ENCODE measurements at places on chromosomes 6 and 20.

DNA sequence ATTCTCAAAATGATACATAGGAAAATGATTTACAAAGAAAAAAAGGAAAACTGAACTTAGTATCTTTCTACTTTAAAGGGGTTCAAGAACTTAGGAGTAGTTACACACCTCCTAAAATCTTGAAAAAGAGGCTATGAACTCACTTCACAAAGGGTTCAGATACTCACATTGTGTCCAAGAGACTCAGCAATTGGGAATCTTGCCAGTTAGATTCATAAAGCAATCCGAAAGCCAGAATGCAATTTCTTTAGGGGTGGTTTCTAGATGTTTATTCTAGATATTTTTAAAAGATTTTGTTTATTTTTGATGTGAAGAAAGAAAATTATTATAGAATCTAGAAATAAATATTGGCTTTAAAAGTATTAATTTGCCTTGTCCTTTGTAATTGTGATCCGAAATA, 1.7 kb upstream of the MYB start:
- DNase-seq: no peak

- no peak for DNase-seq
These were observed 66.5 kb downstream of the ADTRP start for GRCh38 chr6:11711984-11712711.

DNA sequence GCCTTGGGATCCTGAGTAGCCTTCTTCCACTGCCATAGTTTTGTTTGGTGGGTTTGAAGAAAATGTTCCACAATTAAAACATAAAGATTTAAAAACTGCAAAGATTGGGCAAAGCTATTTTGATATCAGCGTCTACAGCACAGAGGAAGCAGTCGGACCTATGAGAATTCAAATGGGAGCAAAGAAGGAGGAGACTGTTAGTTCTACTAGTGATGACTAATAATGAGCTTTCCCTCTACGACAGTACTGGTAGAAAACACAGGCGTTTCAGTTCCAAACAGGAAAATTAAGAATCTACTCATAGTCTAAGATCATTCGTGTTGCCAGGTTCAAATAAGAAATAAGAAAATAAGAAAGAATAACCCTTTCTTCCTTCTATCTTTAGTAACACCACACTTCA, 121.2 kb downstream of the INSM1 start:
- no peak for DNase-seq

DNA sequence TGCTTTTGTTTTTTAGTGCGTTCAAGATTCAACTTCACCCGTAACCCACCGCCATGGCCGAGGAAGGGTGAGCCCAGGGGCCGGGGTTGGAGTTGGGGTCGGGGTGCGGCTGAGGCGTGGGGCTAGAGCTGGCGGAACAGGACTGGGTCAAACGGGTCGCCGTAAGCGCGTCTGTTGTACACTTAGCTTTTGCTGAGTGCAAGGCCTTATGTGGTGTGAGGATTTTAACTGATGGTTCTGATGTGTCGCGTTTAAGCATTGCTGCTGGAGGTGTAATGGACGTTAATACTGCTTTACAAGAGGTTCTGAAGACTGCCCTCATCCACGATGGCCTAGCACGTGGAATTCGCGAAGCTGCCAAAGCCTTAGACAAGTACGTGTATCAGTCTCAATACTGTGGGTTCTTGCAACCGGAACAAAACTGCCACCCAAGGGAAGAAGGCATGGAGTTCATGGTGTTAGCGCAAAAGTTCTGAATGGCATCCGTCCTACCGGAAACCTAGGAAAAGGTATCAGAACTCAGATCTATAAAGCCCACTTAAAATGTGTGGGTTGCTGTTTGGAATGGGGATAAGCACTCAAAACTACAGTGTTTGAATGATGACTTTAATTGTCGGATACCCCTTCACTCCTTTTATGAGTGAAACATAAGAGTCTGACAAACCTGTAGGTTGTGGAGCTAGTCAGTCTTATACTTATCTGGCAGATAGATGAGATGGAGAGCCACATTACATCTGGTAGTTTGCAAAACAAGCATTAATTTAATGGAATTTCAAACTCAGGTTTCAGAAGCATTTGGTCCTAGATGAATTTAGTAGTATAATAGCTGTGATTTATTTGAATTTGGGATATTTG, 574 bp downstream of the RPS12 start:
- DNase-seq: no peak

DNA sequence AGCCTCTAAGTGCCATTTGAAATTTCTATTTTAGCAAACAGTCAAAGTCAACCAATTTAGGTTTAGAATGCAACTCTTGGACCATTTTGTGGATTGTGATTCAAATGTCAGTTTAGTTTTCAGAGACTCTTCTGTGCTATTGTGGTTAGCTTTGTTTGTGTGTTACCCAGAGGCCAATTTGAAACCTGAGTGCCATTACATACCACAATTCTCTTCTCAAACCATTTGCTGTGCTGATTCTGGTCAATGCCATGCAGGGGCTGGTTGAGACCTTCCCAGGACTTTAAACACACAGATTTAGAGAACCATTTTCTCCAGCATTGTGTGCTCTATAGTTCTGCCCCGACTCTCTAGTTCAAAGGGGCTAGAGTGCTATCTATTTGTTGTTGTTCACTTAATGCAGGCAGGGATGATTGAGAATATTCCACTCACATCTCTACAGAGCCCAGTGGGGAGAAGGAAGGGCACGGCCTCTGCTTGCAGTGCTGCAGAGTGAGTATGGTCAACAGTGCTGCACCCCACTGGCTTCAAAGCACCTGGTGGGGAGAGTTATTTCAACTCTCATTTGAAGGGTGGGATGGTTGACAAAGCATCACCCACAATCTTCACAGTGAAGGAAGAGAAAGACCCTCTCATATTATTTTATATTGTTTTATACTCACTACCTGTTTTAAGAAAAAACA, 738.2 kb downstream of the COL12A1 start:
- DNase-seq: no peak

DNA sequence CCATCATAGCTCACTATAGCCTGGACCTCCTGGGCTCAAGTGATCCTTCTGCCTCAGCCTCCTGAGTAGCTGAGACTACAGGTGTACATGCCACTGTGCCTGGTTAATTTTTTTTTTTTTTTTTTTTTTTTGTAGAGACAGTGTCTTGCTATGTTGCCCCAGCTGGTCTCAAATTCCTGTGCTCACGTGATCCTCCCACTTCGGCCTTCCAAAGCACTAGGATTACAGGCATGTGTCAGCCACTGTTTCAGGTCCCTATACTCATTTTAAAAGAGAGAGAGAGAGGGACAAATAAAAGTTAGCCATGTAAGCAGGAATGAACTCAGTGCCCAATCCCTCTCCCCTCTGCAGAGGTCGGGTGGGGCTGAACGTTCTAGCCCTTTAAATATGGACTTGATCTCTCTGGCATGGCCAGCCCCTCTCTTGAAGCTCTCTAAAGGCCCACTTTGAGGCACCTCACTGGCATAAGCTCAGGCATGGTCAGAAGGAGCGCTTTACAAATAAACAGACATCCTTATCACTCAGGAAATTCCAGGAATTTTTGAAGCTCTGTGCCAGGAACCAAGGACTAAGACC, 9.0 kb upstream of the SERPINB1 start:
- no peak for DNase-seq

- no peak for DNase-seq
These were observed 46.9 kb upstream of the DTNBP1 start for GRCh38 chr6:15709651-15710269.

GRCh38 chr6:161139766-161140553, 133.9 kb downstream of the AGPAT4 start:
- DNase-seq: no peak

DNA sequence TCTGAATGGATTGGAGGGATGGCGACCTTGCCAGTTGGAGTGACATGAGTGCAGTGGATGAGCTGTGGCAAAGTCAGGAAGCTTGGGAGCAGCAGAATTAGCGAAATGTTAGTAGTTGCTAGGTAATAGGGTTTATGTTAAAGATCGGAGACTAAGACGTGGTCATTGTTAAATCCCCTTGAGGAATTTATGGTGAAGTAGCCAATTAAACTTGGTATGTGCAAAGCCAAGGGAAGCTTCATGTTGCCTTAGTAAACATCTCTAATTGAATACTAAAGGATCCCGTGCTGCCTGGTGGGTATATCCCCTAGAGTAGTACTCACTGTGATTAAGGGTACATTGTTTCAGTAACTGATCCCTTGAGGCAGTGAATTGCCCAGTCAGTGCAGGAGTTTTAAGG, 106.0 kb downstream of the PRIM2 start:
- no peak for DNase-seq

DNA sequence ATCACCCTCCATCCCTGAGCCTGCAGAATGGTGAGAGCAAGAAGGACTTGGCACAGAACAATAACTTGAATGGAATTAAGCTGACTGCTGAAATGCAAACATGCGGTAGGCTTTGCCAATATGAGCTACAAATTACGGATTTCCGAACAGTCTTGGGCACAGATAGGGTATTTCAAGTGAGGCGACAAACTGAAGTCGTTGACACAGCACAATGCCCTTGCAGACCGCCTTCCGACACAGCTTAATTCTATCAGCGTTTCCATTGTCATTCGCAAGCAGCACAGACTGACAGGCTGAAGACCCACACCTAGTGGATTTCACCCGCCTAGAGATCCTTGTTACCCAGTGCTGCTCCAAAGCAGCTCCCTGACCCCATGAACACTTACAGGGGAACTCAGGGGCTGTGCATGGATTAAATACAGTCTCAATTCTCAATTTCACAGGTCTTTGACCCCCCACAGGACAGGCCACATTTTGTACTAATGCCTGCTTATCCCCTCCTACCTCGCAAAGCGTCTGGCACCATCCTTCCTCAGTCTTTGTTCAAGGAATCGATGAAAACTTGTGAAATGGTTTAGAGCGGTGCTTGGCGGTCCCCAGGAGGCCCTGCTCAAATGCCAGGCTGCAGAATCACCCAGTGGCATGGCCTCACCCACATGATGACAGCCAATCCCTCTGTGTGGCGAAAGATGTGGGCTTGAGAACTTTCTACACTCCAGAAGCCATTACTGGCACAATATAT, 34.6 kb downstream of the RAMACL start:
- DNase-seq: no peak

- no peak for DNase-seq
These were observed 113.9 kb downstream of the GMPR start for GRCh38 chr6:16352258-16352635.

DNA sequence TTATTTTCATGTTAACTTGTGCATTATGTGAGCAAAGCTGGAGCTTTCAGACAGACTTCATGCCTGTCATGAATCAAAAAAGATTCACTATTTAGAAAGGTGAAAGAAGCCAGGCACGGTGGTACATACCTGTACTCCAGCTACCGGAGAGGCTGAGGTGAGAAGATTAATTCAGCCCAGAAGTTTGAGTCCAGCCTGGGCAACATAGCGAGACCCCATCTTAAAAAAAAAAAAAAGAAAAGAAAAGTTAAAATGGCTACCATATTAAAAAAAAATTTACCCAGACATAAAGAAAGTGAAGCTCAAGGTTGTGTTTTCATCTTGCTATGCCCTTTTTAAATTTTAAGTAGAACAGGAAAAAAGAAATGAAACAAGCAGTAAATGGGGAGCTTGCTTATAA, 889 bp downstream of the CASS4 start:
- DNase-seq: no peak

DNA sequence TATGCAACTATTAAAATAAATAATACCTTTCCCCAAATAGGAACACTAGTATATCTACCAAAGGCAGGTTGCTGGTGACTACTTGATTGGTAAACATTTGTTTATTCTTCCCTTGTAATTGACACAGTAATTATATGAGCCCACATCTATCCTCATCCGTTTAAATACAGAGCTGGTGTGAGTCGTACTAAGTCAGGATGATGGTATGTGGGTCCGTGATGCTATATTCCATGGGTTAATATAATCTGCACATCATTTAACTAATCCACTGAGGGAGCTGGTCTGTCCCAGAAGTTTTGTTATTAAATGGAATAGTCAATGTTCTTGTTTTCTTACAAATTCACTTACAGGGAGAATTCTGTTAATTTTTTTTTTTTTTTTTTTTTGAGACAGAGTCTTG, 164.0 kb upstream of the AGPAT4 start:
- DNase-seq: peak; percentile 16

DNA sequence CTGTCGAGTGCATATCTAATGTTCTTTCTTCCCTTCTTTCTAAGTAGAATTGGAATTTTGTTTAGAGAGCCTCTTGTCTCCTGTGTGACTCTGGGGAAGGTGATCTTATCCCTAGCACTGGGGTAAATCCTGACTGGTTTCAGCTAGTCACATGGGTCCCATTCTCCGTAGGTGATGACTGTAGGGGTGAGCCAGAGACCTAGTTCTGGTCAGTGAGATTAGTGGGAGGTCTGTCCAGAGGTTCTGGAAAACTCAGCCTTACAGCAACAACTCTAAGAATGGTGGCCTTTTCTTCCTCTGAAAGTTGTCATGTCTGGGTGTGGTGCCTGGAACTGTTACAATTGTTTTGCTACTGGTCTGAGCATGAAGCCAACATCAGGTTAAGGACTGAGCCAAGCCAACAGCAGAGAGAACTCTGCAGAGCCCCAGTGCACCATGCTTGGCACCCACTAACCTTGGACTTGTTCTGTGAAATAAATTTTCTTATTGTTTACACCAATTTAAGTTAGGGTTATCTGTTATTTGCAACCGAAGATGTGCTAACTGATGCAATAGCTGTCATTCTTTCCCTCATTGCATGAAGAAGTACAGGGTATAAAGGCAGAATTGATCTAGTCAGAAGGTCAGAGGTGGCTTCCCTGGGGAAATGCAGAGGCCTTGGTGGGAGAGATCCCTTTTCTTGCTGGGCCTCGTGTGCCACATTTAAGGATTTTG, 56.8 kb upstream of the TULP4 start:
- no peak for DNase-seq

- no peak for DNase-seq
These were observed 105.5 kb upstream of the BACH2 start for GRCh38 chr6:90401933-90402830.

- DNase-seq: no peak
These were observed 160.8 kb downstream of the C6orf58 start for GRCh38 chr6:127737768-127738167.

DNA sequence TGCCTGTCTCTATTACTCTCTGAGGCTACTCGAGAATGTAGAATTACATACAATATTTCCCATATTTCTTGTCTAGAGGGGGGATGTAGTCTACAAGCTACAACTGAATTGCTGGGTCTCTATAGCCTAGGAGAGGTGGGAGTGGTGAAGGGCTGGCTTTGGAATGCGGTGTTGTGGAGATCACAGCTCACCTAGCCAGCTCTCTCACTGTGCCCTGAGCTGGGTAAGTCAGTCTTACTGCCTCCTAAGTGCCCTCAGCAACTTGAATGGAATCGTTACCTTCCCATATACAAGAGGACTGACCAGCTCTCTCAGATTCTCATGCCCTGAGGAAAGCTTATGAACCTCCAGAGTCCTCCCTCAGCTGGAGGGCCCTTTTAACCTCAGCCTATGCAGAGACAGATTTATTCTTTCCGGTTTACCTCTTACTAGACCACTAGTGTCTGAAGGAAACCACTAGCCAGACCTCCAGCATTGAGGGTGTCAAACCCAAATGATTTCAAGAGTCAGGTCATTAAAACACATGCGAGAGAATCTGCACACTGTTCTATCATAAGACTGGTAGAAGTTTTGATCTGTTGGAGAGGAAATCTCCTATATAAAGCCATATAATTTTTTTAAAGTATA, 20.6 kb downstream of the VIP start:
- DNase-seq: no peak

- DNase-seq: peak; percentile 15
These were observed 33.5 kb upstream of the TSPYL1 start for GRCh38 chr6:116313101-116313776.
